ENCODE measurements at places on chromosomes 5 and 9.

- DNase-seq = no peak
These were observed 1809.9 kb upstream of the ACO1 start for GRCh38 chr9:30574355-30575151.

- no peak for DNase-seq
These were observed 10.1 kb downstream of the TRIO start for GRCh38 chr5:14153071-14153864.

GRCh38 chr5:124504081-124504916, 242.1 kb downstream of the ZNF608 start:
- peak; percentile 53 for DNase-seq

GRCh38 chr5:138463419-138464007, 1.8 kb upstream of the EGR1 start:
- DNase-seq = no peak

- DNase-seq = no peak
These were observed 13.3 kb upstream of the QSOX2 start for GRCh38 chr9:136258786-136259516.

DNA sequence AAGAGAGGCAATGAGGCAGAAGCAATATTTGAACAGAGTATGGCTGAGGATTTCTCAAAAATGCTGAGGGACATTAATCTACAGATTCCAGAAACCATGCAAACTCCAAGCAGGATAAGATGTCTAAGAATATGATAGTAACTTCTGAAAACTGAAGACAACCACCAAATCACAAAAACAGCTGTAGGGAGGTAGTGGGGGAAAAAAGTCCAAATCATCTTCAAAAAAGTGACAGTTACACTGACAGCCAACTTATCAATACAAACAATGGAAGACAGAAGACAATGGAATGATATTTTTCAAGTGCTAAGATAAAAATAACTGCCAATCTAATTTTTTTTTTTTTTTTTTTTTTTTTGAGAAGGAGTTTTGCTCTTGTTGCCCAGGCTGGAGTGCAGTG, 30.5 kb downstream of the CMYA5 start:
- no peak for DNase-seq

DNA sequence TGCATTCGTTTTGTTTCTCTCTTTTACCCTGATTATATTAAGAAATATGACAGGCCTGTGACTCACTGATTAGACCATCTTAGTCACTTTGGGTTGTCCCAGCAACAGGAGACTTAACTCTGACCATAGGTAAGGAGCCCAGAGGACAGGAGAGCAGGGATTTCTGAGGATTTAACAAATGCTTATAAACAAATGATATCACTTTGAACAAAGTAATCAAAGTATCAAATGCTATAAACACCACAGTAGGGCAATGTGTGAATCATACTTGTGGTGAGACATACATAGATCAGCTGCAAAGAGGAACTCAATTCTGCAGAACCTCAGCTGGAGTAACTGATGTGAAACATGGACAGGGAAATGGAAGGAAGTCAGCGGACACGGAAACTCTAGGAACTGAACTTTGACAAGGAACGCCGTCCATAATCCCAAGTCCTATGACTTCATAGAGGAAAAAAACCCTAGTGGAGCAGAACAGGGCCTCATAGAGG, 190.6 kb upstream of the MSX2 start:
- DNase-seq = peak; percentile 80

GRCh38 chr5:56179442-56179841, 53.7 kb downstream of the ANKRD55 start:
- DNase-seq = no peak

GRCh38 chr5:59660737-59661136, 232.8 kb downstream of the PDE4D start:
- peak; percentile 42 for DNase-seq

DNA sequence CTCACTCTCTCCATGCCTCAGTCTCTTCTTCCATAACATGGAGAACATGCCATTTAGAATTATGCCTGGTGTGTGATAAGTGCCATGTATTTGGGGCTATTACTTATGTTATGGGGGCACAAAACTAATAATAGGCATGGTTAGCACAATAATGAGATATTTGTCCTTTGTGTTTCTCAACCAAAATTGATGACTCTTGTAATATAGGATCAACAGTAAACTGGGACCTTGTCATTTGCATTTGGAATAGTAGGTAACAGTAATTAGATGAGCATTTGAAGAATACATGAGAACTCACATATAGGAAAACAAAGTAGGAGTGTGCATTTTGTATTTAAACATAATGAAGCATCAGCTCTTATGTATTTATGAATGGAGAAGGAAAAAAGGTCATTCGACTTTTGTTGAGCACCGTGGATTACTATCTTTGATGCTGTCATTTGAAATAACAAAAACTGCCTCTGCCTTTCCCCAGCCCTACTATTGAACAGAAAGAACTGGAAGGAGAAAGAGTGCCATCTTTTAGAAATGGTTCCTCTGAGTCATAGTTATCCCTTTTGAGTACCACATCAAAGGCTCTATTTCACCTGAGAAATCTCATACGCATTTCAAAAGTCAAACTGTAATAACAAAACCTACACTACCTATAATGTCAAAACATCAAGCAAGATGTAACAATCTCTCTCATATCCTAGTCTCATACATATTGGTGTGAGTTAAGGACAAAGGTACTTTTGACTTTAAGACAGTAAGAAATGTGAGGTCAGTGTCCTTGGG, 655.2 kb downstream of the PDE4D start:
- no peak for DNase-seq

DNA sequence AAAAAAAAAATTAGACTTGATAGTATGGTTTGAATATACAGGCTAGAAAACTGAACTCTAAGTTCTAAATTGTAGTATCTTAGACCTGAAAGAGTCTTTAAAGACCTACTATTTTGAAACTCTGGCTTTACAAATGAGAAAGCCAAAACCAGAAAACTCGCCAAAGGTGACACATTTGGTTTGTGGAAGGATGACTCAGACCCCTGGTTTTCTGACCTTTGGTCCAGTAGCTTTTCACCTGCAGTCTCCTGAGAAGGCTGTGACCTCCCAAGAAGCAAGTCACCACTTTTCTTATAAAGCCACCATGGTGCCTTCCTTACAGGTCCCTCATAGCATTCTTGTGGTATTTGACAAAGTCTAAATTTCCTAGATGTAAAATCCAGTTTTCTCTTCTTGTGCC, 102.1 kb upstream of the CEP78 start:
- DNase-seq = no peak

DNA sequence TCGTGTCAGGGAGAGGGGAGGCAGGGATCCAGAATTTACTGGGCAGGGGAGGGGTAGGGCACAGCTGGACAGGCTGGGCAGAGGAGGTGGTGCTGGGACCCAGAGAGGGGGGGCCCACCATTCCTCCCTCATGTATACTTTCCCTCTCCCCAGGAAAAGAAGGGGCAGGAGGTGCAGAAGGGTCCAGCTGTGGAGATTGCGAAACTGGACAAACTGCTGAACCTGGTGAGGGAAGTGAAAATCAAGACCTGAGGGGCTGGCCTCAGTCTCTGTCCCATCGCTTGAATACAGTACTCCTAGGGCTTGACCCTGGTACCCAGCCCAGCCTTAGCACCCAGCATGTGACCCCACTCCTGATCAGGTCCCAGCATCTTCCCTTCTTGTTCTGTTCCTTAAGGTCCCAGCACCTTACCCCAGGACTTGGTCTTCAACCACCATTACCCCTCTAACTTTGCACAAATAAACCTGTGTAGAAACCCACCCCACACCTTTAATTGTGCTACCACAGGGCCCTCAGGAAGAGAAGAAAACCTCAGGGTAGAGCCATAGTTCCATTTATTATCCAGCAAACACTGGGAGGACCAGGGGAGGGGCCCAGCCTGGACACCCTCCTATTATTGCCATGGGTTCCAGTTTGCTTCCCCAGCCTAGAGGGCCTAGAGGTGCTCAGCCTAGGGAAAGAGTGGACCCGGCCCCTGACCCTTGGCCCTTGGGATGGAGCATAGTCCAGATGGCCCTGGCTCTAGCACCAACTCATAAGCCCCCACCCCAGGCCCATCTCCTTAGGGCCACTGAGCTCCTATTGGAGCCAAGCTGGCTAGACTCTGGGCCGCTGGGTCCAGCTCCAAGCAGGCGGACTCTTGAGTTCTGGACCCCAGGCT, 2.0 kb downstream of the ENHO start:
- no peak for DNase-seq

DNA sequence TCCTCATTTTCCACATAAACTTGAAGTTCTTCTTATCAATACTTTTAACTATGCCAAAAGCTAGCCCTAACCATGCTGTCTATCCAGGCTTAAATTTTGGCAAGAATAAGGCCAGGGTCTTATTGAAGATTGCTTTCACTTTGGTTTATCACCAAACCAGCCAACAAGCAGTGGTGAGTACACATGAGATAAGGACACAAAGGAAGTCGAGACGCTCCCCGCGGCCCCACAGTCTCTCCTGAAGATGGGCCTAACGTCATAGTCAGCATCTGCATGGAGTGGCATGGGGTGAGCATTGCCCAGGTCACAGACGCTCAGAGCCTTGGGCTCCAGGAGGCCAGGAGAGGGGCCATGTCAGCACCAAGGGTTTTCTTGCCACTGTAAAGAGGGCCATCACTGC, 80.3 kb downstream of the ATPSCKMT start:
- DNase-seq = no peak

DNA sequence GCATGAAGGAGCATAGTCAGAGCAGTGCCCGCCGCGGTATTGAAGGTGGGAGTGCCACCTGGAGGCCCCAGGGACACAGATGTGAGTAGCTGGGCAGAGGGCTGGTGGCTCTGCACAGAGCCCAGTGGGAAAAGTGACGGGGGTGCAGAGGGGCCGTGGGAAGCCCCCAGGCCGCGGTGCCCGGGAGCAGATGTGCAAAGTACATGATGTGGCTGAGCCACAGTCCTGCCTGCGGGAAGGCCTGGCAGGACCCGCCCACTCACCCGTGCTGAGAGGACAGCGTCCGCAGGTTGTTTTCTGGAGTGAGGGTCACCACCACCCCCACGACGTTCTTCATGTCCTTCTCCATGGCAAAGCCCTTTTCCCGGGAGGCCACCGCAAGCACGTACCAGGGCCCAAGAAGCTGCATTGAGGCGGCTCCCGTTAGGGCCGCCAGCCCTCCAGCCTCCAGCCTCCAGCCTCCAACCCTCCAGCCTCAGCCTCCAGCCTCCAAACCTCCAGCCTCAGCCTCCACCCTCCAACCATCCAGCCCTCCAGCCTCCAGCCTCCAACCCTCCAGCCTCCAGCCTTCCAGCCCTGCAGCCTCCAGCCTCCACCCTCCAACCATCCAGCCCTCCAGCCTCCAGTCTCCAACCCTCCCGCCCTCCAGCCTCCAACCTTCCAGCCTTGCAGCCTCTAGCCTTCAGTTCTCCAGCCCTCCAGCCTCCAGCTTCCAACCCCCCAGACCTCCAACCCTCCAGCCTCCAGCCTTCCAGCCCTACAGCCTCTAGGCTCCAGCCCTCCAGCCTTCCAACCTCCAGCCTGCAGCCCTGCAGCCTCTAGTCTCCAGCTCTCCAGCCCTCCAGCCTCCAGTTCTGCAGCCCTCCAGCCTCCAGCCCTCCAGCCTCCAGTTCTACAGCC, 914 bp downstream of the LCN6 start:
- no peak for DNase-seq

GRCh38 chr5:120139039-120139438, 325.1 kb upstream of the PRR16 start:
- peak; percentile 99 for DNase-seq

DNA sequence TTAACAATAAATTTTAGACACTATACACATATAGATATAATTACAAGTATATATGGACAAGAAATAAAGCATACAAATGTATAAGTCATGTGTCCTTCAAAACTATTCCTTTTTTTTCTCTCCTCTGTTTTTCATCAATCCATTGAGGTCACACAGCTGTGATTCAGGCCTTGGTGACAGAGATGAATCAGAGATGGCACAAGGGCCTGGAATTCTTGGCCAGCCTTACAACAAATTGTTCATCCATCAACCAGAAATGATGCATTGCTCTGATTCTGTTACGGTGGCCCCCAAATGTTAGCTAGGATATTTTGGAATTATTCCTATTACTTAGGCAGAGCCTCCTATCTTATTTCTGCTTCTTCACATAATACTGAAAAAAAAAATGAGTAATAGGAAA, 108.7 kb upstream of the MPDZ start:
- peak; percentile 45 for DNase-seq

GRCh38 chr5:131272307-131272706, 8.5 kb downstream of the CDC42SE2 start:
- no peak for DNase-seq

- DNase-seq = peak; percentile 16
These were observed 105.8 kb upstream of the MSX2 start for GRCh38 chr5:174618589-174618988.

- DNase-seq = no peak
These were observed at the start of gene DOCK2 for GRCh38 chr5:169637085-169637548. DOCK2 (plus strand) TSS chr5:169637275; CDS start chr5:169637327, 52 bp downstream.

DNA sequence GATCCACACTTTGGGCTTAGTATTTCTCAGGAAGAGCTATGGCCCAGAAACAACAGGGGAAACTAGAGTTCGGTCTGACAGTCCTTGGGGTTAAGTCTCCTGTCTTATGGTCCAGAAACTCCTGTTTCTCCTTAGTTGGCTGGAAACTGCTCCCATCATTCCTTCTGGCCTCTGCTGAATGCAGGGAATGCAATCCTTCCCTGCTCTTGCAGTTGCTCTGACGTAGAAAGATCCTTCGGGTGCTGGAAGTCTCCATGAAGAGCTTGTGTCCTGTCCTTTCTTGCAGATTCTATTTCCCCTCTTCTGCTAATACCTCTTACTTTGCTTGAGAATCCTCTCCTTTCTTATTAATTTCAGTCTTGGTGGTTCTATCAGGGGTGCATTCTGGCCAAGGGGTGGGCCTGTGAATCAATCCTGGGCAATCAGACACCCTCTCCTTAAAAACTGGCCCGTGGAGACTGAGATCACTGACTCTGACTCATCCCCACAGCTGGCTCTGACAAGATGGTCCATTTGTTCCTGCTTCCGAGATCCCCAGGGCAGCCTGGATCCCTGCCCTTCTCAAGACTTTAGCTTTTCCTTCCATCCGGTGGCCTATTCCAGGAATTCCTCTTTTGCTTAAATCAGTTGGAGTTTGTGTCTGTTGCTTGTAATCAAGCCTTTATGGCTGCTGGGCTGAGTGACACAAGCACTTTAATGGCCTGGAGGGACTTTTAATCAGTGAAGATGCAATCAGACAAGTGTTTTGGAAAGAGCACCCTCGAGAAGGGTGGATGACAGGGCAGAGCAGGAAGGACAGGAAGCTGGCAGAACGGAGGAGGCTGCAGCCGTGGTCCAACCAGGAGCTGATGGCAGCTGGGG, 23.7 kb downstream of the PTGS1 start:
- DNase-seq = peak; percentile 76

- no peak for DNase-seq
These were observed 28.7 kb downstream of the ANXA1 start for GRCh38 chr9:73180403-73180802.

- peak; percentile 89 for DNase-seq
These were observed 28.8 kb downstream of the FOXD1 start for GRCh38 chr5:73419465-73420390.

DNA sequence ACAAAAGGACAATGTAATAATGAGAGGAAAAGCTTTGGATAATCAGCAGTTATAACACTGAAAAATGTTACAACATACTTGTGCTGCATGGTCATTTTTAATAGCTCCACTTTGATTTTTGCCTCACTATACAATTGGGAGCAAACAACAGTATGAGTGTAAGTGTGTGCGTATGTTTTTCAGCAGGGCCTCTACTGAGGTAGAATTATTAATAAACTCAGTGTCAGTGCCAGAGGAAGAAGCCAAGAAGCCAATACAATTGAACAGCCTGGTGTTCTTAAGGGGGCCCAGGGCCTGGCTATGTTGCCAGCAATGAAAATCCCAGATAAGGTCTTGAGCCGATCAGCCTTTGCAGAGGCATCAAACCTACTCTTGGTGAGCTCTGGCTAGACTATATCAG, 16.1 kb upstream of the RLN1 start:
- no peak for DNase-seq

- DNase-seq = no peak
These were observed 12.6 kb downstream of the DNAJC21 start for GRCh38 chr5:34941936-34942335.
